ENCODE measurements at places on chromosomes 5 and 9.

DNA sequence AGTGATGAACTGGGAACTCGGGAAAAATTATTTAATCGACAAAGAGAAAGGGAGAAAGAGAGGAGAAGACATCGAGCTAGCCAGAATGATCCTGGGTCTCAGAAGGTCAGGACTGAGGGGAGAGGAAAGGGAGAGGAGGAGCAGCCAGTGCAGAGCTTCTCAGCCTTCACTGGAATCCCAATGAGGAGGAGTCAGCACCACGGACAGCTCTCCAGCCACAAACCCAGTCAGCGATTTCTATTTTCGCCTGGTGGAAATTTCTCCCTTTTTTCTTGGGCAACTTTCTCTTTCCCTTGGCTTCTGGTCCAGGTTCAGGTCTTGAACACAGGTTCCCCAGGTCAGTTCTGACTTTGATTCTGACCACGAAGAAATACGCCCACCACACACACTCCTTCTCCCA lies 1.6 kb upstream of the BRINP1 start:
- no peak for DNase-seq

DNA sequence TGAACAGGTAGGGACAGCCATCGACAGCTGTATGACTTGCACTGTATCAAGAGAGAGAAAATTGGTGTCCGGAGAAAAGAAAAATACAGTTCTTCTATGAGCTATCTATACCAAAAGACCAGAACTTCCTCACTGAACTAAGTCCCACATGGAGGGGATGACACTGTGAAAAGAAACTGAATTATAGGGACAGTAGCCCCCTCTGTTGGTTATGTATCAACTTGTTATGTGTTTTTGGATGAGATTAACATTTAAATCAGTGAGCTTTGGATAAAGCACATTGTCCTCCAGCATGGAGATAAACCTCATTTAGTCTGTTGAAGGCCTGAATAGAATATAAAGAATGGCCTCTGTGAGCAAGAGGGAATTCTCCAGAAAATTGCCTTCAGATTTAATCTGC lies 176.6 kb upstream of the SH3GL2 start:
- DNase-seq: no peak

- no peak for DNase-seq
Observed at GRCh38 chr5:39420482-39421145, 4.2 kb downstream of the DAB2 start.

- DNase-seq: peak; percentile 63
Observed at GRCh38 chr5:95620030-95620869, at the start of gene GPR150. Gene GPR150 (plus strand): TSS chr5:95620087. CDS start chr5:95620276, 189 bp downstream.

GRCh38 chr5:10563945-10564837 lies at the start of gene ANKRD33B:
Gene ANKRD33B (plus strand): TSS chr5:10564070. CDS start chr5:10564468, 398 bp downstream.
- DNase-seq: peak; percentile 71

DNA sequence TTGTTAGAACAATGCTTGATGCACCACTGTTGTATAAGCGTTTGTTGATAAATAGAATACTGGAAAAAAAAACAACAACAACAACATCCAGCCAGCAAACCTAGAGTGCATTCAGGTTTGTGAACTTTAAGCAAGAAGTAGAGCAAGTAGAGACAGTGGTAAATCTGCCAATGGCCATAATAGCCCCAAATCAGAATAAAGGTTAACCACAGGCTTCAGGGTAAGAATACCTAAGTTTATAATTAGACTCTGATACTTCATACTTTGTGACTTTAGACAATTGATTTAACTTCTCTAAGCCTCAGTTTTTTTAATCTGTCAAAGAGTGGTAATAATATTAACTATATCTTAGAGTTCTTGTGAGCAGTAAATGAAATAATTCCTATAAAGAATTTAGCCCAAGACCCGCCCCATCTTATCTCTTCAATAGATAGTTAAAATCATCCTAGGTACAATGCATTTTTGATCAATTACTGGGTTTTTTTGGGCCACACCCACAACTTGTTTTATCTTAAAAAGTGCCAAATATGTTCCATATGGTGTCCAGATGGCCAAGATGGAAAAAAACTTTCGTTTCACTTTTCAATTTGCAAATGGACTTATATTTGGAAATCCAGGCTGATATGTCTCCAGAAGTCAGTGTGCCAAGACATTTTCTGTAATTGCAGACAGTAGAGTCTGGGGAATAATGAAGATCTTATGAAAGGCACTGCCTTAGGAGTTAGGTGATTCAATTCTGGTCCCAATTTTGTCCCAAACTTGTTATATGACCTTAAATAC lies 24.5 kb upstream of the DPYSL3 start:
- DNase-seq: no peak

- DNase-seq: no peak
Observed at GRCh38 chr5:40106847-40107246, 572.9 kb upstream of the PTGER4 start.

- DNase-seq: no peak
Observed at GRCh38 chr5:1781726-1782384, 17.8 kb downstream of the MRPL36 start.

DNA sequence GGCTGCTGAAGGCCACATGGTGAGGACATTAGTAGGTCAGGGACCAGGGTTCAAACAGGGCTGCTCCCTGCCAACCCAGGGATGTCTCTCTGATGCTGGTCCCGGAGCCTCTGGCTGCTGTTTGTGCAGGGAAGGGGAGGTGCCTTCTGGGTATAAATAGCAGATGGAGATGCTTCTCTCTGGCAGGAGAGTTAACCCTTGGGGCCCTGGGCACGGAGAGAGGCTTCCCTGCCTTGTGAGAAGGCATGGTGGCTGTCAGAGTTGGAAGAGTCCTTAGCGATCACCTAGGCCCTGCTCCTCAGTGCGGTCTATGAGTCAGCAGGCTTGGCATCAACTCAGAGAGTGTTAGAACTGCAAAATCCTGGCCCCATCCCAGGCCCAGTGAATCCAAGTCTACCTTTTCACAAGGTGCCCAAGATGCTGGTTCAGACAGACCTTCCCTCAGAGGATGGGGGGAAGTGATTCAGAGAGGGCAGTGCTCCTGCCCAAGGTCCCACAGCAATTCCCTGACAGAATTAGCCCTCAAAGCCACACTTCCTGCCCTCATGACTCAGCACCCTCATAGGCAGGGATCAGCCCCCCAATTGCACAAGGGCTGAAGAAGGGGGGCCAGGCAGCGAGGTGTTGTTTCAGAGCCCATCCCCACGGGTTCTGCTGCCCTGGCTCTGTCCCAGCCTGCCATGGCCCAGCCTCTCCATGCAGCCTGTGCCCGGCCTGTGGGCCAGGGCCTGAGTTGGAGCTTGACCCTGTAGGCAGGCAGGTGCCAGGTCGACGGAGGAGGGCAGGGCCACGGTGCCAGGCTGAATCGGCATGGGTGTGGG lies 25.6 kb downstream of the CAMK2A start:
- DNase-seq: no peak

- DNase-seq: no peak
Observed at GRCh38 chr5:14739538-14739937, 75.0 kb downstream of the OTULIN start.

DNA sequence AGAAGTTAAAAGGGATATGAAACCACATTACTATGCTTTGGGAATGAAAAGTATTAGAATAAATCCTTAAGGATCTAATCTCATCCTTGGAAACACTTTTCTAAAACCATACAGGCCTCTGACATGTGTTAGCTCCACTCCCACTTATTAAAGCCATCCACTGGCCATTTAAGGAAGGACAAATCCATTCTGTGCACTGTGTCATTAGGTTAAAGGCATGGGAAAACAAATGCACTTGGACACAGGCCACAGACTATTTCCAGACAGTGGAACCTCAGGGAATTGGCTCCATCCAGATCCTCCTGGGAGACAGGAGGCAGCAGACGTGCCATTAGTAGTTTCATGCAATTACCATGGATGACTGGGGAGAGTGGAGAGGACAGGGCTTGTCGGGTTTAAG lies 454.9 kb downstream of the ENC1 start:
- DNase-seq: no peak

Measured in T-helper 1 cell (primary cell).